GM03348 (cell line): ENCODE measurements at places on chromosomes 2 and 18.
A peak's percentile ranks its signal among the peaks of the same experiment; 100 is the strongest.

DNA sequence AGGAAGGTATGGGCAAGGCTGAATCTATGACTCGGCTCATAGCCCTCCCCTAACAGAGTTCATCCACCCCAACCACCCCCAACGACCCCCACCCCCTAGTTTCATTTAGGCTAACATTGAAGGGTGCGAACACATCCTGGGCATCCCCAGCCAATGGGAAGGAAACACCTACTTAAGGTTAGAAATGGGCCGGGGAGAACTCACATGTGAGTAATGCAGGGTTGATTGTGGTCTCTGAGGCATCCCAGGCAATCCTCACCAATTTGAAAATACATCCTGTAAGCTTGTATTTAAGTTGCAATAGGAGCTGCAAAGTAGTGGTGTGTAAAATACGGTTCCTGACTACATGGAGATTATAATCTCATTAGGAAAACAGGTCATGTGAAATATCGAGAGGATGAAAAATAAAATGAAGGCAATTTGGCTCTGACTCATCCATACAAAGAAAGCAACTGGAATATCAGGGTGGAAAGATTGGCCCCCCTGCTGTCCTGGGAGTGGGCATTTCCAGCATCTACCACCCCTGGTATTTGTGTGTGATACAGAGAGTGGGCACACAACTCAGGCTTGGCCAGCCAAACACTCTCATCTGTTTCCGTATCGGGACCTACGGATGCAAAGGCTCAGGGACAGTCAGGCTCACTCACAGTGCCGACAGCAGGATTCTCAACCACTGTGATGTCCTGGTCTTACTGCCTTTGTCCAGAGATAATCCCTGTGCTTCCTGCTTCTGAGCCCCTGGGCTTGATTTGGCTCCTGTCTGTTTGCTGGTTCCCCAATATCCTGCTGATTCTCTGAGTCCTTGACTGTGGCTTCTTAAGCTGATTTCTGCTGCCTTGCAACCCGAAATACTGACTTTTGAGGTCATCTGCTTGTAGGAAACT is 90.0 kb upstream of the NCKAP5 start:
- no peak for DNase-seq

DNA sequence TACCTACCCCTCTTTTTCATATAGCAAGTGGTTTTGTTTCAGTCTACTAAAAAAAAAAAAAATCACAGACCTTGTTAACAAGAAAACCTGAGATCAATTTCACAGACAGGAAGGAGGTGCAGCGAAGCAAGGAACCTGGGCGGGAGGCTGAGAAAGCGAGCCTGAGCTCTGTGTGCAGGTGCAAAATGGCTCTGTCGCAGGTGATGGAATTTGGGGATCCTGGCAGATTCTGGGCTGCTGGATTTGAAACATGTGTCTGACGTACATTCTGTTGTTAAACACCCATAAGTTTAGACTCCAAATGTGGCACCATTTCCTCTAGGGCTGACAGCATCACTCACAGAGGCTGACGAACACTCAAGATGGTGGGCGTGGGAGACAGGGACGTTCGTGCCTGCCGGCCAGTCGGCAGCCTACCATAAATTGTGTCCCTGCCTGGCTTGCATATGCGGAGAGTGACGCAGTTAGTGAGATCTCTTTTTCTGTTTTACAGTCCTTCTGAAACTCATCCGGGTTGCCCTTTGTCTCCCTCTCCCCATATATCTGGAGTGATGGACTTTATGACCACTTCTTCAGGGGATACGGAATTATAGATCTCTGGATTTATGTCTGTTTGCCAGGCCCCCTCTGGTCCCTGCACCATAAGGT is 8.8 kb upstream of the DDX1 start:
- no peak for DNase-seq

DNA sequence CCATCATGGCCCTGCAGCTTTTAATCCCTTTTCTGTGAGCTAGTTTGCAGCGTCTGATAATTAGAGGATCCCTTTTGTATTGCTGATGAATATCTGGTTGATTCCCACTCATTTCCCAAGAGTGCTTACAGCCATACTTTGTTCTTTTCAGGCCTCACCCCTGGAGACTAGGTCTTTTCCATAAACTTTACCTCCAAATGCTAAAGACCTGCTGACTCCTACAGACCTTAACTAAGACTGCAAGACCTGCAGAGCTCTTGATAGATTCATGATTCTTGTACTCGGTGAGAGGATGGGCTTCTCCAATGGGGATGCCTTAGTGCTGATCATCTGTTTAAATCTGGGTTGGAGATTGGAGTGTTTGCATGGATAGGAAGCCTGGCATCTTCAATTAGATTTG is 33.1 kb upstream of the DYNAP start:
- DNase-seq, result no peak

DNA sequence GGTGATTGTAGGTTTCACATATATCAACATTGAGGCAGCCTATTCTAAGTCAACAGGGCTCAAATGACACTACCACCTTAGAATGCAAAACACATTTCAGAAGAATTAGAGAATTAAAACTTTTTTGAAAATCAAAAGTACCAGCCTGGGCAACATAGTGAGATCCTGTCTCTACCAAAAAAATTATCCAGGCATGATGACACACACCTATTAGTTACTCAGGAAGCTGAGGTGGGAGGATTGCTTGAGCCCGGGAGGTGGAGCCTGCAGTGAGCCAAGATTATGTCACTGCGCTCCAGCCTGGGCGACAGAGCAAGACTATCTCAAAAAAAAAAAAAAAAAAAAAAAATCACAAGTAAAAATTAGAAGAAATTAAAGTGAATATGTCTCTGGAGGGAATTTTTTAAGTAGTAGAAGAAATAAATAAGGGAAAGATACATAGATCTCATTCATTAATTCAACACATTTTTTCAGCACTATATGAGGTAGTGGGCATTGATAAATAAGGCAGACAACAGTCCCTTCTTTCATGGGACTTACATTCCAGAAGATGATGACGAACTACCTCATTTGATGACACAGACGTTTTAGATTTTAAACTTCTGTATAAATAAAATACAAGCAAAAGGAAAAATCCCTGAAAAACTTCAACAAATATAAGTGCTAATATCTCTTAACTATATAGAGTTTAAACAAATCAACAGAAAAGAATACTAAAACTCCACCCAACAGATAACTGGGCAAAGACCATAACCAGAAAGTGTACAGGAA is 42.3 kb downstream of the STPG4 start:
- no peak for DNase-seq

- no peak for DNase-seq
These were observed 280.9 kb downstream of the HRH4 start for GRCh38 chr18:24741321-24741720.

DNA sequence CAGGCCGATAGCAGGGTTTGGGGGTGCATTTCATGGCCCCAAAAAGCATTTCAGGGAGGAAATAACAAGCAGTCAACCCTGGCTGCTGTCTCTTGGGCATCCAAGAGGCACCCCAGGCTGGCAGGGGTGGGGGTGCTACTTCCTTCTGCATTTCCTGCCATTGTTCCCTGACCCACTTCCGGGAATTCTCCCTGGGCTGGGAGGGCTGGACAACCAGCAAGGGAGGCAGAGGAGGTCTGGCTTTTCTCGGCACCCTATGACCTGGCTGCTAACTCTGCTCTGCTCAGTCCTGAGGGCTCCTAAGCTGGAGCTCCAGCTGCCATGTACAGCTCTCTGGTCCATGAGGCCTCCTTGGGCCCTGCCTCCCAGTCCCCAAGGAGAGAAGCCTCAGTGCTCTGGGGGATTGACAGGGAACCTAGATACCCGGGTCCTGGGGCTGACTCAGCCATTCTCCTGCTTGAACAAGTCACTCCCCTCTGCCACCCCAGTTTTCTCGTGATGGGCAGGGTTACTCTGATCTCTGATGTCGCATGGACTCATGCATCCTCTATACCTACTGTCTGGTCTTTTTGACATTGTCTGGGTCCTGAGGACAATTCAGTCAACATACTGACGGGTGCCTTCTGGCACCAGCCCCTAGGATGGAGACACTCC is 47.2 kb downstream of the DYSF start:
- no peak for DNase-seq

- no peak for DNase-seq
These were observed 34.3 kb downstream of the MRPL44 start for GRCh38 chr2:223991611-223992010.

GRCh38 chr18:24111936-24112335 is 26.9 kb upstream of the CABYR start:
- no peak for DNase-seq

- no peak for DNase-seq
These were observed 372.8 kb downstream of the CLIP4 start for GRCh38 chr2:29487967-29488555.

GRCh38 chr2:165874445-165875039 is 79.0 kb downstream of the TTC21B start:
- peak; percentile 66 for DNase-seq

- no peak for DNase-seq
These were observed 40.1 kb downstream of the PLEK start for GRCh38 chr2:68404893-68405799.

DNA sequence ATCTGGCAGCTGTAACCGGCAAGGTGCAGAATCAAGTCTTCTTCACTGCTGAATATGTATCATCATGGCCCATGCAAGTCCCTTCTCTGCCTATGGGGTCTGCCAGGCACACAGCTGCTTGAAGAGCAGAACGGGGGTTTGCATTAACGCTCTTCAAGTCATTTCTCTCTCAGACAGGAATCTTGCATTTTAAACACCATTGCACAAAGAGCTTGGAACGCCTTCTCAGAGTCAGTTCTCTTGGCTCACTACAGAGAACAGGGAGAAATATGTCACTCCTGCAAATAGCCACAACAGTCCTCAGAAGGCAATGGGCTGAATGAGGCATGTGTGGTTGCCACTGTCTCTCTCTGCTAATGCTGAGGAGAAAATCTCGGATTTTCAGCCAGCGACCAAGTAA is 2173.5 kb upstream of the PIK3C3 start:
- DNase-seq, result no peak
